ENCODE measurements at places on chromosomes 3 and 15.

GRCh38 chr3:18153571-18154173, 271.5 kb downstream of the SATB1 start:
- no peak for DNase-seq

DNA sequence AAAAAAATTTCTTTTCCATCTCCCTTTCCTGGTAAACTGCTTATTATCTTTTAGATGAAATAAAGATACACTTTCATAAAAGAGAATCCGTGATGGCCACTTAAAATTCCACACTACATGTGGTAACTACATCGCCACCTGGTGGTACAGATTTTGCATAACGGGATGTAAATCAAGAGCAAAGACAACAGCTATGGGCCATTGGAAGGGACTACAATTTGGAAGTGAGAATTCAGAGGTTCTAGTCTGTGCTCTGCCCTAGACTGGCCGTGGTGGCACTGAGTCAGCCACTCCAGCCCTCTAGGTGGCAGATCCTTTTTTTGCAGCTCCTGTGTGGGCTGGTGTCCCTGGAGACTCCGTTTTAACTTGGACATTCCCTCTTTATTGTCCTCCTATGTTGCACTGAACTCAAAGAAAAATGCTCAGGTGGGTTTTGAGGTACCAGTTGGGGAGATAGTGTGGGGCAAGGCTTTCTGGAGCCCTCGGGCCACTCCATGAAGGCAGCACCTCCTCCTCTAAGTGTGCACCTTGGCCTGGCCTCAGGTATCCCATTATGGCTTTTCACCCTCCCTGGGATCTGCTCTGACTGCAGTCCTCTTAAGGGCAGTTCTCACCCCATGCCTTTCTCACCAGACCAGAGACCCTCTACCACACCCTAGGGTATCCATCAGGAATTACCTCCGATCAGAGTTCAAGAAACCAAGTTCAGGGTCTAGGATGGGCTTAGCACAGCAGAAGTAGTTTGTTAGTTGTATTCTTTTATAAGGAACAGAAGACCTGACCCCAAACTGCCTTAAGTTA, 54.9 kb downstream of the SPSB4 start:
- DNase-seq: no peak

DNA sequence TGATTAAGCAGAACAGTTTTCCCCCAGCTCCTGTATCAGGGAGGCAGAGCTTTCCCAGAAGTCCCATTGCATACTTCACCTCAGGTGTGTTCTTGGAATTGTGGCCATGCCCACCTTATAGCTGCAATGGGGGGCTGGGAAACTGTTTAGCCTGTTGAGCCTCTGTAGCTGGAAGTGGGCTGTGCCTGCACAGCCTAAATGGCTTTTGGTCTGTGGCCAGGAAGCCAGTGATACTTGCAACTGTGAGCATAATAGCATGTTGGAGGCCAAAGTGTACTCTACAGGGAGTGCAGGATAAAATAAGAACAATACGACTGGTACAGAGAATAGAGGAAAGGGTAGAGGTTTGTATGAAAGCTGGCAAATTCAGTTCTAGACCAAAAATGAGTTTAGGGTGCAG, 248.5 kb downstream of the PTPRG start:
- no peak for DNase-seq

DNA sequence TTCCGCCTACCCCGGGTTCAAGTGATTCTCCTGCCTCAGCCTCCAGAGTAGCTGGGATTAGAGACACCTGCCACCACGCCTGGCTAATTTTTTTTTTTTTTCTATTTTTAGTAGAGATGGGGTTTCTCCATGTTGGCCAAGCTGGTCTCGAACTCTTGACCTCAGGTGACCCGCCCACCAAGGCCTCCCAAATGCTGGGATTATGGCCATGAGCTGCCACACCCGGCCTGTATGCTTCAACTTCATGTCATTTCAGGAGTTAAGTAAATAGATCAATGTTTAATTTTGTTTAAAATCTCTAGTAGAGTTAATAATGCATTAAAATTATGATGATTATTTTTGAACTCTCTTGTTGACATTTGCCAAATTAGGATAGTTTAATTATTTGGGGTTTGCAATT, 121.1 kb upstream of the ALDH1A3 start:
- DNase-seq: no peak

GRCh38 chr3:178646186-178646862, 110.1 kb downstream of the KCNMB2 start:
- DNase-seq: no peak

DNA sequence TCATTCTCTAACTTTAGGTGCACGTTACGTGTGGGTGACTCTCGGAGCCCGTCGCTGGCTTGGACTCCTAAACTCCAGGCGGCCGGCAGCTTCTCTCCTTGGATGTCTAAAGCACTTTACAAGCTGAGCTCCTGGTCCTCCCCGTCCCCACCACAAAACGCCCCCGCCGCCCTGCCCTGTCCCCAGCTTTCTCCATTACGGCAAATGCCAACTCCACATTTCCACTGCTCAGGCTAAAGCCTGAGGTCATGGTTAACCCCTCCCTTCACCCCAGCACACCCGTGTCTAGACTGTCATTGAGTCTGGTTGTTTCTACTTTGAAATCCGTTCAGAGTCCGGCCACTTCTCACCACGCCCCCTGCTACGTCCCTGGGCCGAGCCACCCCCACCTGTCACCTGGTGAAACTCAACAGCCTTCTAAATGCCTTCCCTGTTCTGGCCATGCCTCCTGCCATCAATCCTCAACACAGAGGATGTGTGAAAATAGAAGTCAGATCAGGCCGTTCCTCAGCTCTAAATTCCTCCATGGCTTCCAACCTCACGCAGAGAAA, 8.1 kb upstream of the PCSK6 start:
- no peak for DNase-seq

DNA sequence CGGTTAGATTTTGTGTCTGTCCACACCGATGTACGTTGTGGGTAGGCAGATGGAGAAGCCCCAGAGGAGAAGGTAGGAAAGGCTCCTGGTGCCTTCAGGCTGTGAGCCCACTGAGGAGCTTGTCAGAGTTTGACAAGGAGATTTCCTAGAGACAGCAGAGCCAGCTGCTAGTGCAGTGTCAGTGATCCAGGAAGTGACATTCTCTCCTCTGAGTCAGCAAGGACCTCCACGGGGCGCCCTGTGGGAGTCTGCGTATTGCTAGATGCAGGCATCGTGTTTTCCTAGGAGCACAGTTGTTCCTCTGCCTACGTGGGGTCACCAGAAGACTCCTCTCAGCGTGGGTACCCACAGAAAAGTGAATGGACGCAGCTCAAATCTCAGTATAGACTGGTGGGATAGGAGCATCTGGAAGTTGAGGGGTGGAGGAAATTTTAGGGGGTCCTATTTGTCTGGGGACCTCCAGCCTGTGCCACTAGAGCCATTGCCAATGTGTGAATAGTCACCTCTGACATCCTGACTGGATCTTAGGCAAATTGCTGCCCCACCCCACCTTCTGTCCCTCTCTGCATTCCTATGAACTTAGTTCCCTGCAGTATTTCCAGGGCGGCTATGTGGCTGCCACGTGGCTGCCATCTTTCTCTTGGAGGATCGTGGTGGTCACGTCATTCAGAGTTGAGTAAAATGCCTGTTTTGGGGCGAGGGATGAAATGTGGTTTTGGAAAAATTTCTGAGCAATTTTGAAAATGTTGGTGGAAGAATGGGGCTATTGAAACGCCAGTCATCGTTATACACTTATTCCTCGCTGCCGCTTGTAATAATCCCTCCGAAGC, 84.8 kb upstream of the KLHL25 start:
- DNase-seq: no peak

DNA sequence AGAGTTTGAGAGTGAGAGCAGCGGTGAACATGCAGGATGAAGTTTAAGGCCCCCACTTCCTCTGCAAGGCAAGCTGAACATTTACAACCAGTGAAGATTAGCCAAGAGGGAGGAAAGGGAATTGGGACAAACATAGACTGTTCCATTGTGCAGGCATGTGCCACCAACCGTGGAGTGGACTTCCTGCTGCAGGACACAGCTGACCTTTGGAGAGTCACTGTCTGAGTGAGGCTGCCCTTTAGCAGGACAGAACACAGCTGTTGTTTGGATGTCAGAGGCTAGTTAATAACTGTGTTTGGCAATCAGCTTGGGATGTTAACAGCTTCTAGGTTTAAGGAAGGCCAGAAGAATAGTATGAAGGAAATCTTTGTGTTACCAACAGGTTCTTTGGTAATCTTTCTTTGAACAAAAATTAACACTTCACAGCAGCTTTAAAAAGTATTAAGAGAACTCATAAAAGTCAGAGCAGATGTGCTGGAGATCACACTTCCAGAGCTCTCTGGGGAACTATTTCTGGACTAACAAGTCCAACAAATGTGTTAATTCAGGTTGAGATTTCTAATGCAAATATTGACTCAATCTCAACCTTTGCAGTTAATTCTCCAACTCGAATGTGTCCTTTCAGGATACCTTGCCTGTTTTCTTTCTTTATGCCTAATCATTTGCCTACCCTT, 31.4 kb downstream of the CTDSPL start:
- DNase-seq: no peak

DNA sequence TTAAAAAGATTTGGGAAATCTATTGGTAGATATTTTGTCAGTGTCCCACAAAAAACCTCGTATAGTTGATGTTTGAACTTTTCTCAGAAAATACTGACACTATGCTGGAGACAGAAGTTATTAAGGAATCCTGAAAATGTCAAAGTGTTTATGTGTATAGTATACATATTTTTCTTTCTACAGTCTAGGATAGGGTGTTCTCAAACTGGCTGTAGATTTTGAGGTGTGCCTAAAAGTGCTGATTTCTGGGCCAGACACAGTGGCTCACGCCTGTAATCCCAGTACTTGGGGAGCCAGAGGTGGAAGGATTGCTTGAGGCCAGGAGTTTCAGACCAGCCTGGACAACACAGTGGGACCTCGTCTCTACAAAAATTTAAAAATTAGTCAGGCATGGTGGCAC, 322.0 kb downstream of the NLGN1 start:
- DNase-seq: no peak

- DNase-seq: no peak
Measured at GRCh38 chr3:128123156-128123537, 465 bp downstream of the RUVBL1 start.

DNA sequence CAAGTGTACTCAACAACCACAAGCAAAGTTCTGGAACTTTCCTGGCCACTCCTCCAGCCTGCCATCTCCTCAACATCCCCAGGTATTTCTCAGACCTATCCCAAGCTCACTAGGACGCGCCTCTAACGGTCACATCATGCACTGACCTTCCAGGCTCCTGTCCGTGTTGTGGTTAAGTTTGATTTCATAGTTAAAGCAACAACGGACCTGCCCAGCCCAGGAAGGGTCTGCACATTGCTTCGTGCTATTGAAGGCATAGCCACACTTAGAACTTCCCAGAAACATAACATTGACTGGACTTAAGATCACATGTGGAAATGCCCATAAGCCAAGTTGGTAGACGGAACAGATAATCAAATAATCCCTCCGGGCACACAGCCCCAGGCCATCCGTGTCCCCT, 85.1 kb downstream of the OCA2 start:
- DNase-seq: no peak

DNA sequence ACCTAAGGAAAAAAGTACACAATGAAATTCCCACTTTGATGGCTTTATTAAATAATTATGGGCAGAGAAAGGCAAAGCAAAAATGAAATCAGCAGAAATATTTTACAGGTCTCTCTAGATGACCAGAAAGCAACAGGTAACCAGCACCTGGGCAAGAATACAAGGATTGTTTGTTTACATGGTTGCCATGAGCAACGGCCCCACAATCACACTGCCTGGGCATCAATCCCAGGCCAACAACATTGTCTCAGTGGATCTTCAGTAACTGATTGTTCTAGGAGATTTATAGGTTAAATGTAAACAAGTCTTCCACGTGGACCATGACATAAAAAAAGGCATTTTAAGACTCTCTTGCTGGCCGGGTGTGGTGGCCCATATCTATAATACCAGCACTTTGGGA, 82.6 kb downstream of the PDZRN3 start:
- DNase-seq: no peak

- no peak for DNase-seq
Measured at GRCh38 chr3:71881041-71881440, 96.1 kb upstream of the PROK2 start.

DNA sequence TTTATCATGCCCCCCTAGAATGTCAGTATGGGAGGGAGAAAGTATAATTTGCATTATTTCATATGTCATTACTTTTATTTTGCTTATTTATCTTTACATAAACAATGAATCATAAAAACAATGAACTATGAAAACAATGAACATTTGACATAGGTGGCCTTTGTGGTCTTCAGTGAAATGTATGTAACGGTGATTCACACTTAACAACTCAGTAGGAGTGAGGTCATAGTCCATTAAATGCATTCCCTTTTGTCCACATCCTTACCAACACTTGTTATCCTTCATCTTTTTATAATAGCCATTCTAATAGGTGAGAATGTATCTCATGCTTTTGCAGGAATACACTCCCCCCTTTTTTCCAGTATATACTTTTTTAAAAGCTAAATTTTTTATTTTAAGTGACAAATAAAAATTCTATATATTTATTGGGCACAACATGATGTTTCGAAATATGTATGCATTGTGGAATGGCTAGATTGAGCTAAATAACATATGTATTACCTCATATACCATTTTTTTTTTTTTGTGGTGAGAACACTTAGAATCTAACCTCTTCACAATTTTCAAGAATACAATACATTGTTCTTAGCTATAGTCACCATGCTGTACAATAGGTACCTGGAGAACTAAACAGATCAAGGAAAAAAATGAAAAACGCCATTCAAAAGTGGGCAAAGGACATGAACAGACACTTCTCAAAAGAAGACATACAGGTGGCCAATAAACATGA, 189.5 kb downstream of the WDR72 start:
- no peak for DNase-seq

DNA sequence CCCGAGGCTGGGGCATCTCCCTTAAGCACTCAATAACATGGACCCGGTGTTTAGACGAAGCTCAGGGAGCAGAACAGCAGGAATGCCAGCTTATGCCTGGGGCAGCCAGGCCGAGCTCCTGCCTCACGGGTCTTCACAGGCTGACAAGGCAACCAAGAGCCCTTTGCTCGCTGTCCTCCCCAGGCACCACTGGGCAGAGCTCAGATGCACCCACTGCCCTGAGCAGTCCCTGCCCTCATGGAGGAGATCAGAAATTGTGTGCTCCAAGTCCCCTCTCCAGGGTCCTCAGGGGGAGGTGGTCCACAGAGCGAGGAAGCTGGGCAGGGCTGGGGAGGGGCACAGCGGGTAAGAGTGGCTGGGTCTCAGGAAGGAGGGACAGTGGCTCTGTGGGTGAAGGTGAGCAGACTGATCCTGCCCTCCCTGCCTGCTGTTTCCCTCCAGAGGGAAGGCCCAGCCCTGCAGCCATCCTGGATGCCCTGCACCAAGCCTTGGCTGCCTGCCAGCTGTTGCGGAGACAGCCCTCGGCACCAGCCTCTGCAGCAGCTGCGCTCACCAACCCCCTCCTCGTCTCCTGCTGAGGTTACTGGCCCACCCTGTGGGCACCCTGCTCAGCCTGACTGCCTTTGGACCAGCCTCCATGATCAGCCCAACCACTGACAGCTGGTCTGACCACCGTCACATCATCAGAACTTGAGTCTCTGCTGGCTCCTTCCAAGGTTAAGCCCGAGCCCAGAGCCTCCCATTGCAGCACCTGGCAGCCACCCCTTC, 21.1 kb upstream of the GP9 start:
- no peak for DNase-seq

DNA sequence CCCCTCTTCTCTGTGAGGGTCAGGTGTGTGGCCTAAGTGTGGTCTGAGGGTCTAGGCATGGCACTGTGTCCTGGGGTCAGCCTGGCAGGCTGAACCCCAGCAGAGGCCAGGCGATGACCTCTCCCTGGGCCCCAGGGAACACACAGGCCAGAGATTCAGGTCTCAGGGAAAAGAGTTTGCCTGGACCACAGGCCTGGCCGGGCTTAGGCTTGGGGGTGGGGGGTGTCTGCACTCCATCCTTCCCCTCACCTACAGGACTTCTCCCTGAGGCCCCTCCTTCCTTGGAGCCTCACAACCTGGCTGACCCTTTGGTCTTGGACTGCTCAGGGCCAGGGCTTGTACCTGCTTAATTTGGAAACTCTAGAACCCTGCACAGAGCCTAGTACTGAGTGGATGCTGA, 21.8 kb downstream of the RASGRF1 start:
- no peak for DNase-seq

Data from stimulated activated CD8-positive, alpha-beta memory T cell treated with anti-CD3 and anti-CD28 coated beads, Interleukin-7, amount 100 ng/mL, for 1 hour (primary cell).